NCI-H524 treated with DMSO at 0.1 percent for 48 hours (cell line): ENCODE measurements at places on chromosomes 1 and 21.

DNA sequence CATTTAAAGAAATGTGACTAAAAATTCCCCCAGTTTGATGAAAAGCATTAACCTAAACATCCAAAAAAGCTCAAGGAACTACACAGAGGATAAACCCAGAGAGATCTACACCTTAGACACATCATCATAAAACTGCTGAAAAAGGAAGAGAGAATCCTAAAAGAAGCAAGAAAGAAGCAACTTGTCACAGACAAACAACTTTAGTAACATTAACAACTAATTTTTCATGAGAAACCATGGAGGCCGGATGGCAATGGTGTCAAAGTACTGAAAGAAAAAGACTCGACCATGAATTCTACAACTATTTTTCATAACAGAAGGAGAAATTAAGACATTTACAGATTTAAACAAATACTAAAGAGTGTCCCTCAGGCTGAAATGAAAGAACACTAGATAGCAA, 17.7 kb downstream of the ZNF644 start:
- DNase-seq, result no peak

GRCh38 chr1:95139039-95139438, 21.9 kb downstream of the TLCD4 start:
- no peak for DNase-seq

DNA sequence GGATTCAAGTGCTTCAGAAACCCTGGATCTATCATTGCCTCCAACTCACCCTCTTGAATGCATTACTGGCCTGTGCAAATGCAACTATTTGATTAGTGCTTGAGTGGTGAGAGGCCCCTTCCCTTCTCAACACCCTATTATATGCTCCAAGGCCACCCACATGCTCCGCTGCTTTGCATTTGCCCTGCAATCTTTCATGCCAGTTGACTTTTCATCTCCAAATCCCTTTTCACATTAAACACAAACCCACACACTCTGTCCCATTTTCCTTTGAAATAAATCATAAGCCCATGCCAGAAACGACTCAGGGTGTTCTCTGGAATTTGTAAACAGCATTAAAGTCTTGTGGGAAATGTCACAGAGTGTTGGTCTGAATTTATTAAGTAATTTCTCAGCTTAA, 78.9 kb upstream of the CTTNBP2NL start:
- DNase-seq, result no peak

DNA sequence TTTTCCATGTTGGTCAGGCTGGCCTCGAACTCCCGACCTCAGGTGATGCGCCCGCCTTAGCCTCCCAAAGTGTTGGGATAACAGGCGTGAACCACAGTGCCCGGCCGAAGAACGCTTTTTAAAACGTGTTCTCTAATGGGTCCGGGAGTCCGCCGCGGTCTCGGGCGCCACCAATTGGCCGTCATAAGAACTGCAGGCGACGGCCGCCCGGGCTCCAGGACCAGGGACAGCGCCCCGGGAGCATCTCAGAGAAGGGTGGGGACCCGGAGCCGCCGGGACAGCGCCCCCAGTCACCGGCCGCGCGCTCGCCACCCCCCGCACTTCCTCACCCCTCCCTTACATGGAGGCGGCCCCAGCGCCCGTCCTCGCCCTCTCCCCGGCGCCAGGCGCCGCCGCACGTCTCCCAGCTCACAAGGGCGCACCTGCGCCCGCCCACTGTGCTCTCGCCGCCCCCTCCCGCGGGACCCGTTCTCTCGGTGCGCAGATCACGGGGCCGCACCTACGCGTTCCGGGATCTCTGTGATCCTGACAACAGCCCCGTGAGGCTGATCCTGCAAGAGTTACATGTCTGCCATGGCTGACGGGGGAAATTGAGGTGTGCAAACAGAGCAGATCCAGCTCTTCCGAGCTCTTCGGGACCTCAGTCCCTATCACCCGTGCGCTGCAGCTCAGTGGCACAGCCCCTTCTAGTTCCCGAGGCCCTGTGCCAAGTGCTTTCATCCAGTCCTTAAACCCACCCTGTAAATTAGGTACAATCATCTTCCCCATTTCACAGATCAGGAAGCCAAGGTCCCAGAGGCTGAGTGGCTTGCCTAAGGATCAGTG, 9.8 kb downstream of the RAP1GAP start:
- no peak for DNase-seq

DNA sequence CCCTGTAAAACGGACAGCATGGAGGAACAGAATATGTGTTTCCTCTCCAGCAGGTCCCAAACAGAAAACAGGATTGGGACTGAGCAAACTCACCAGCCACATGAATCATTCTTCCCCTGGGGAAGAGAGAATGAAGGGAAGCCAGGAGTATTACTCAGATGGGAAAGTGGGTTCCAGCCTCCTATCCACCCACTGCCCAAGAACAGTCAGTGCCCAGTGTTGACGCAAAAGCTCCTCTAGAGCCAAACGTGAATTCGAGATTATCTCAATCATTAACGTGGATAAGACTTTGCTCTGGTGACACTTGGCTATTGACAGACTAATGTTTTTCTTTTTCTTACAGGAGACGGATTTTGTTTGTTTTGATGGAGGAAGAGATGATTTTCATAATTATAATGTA, 9.3 kb downstream of the MIA3 start:
- DNase-seq, result no peak

DNA sequence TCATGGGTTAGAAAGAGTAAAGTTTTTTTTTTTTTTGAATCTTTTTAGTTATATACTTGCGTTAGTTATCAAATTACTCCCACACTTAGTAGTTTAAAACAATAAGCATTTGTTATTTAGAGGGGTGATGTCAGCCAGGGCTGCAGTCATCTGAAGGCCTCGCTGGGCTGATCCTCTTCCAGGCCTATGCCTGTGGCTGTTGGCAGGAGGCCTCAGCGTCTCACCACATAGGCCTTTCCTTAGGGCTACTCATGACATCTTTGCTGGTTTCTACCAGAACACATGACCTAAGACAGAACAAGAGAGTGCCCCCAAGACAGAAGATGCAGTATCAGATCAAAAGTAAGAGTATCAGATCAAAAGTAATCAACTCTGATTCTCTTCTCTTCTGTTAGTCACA, 167.4 kb downstream of the HHAT start:
- DNase-seq, result no peak

DNA sequence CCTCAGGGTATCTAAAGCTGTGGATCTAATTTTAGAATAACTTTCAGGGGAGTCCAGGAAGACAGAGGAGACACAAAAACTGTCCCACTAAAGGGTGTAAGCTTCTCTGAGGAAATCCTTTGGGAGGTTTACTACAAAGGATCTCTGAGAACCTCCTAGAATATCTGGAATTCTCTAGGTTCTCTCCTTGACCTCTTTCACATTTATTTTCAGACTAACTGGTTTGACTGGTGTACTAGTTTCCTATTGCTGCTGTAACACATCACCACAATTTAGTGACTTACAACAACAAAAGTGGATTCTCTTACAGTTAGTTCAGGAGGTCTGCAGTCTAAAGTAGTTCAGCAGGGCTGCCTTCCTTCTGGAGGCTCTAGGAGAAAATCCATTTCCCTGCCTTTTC, 175.3 kb upstream of the KIAA0040 start:
- DNase-seq, result no peak

DNA sequence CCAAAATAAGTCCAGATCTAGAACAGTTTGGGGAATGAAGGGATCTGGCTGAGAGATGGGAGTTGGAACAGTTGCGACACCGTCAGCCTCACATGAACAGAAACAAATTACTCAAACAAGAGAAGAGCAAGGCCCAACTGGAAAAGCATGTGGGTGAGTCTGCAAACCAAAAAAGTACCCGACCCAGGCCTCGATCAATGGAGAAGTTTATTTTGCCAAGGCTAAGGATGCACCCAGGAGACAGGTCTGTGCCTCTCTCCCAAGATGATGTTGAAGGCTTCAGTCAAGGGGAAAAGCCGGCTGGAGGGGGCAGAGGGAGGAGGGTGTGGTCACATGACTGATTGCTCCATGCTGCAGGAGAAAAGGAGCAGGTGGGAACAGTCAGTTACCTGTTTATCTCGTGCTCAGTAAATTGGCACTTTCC, 42.3 kb downstream of the KRTAP10-1 start:
- no peak for DNase-seq

DNA sequence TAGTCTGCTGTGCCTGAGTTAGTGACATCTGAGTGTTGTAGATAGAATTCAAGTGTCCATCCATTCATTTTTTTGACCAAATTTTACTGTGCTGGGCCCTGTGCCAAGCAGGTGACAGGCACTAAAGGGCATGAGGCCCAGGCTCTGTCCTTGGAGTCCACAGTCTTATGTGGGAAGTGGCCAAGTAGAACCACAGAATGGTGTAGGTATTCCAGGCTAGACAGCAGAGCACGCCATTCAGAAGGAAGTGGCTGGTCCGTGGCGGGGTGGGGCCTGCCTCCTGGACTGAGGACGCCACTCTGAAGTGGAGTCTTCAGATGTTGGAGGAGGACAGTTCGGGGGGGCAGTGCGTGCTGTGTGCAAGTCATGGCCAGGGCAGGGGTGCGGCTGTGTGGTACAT, 68.9 kb upstream of the ACTL8 start:
- no peak for DNase-seq

DNA sequence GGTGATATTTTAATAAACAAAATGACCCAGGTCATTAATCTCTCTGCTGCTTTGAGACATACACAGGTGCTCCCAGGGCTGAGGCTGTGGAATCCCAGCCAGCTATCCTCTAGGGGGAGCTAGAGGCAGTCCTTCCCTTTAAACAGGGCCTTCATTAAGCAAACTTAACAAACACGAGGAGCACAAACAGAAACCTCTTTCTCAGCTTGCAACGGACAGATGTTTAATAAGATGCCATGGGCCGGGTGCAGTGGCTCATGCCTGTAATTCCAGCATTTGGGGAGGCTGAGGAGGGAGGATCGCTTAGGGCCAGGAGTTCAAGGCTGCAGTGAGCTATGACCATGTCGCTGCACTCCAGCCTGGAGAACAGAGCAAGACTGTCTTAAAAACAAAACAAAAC, 106.7 kb downstream of the HIVEP3 start:
- DNase-seq, result peak; percentile 34

DNA sequence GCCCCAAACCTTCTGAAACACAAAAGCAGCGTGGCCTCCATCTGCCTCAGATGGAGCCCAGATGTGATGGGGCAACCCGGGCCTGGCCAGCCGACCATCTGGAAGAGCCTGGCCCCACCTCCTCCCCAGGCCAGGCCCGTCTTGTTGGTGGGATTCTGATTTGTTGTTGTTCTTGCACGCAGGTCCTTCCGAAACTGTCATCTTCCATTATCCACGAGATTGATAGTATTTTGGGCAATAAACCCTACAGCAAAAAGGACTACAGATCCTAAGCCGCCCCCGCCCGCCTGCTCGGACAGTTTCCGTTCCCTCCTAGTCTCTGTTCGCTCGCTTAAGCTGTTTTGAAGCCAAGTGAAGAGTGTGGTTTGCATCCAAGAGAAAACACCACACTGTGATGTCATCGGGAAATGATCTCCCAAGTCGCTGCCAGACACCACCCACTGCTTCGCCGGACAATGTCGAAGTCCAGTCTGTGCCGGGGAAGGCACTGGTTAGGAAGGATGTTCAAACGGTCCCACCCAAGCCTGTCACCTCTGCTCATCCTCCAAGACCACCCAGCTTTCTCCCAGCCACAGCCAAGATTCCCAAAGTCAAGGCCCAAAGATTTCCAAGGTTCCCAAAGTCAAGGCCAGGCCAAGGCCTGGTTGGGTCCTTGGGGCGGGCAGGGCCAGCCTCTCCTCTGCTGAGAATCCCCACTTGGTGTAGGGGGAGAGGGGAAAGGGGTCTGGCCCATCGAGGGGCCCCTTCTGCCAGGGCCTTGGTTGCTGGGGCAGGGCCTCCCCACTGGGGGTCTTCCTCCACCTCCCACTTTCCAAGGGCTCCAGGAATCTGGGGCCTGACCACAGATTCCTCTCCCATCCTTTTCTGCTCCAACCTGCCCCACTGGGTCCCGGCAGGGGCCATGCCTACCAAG, 52.9 kb downstream of the KCNAB2 start:
- no peak for DNase-seq

- DNase-seq, result no peak
These were observed 677 bp downstream of the AGPAT3 start for GRCh38 chr21:43865540-43866259.

- no peak for DNase-seq
These were observed 12.0 kb upstream of the TTLL10 start for GRCh38 chr1:1161683-1162079.

GRCh38 chr1:100866041-100866900, 28.4 kb downstream of the EXTL2 start:
- DNase-seq, result no peak

GRCh38 chr1:10459184-10459583, 9.4 kb downstream of the CORT start:
- no peak for DNase-seq

- no peak for DNase-seq
These were observed 859 bp upstream of the ERMAP start for GRCh38 chr1:42815941-42816584.

- no peak for DNase-seq
These were observed 114.5 kb downstream of the DSCAM start for GRCh38 chr21:40732253-40733023.

DNA sequence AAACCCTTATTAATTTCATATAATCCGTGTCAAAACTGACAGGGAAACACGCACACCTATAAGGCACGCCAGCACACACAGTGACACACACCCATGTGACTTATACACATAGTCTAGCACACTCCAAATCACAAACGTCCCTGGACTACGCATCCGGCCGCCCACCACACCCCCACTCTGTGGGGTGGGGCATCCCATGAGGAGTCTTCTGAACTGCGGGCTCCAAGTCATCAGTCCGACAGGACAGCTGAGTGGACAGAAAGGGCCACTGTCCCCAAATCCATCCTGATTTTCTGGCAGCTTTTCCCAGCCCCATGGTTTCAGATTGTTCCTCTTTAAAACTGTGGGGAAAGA, 829 bp downstream of the PEA15 start:
- DNase-seq, result no peak

- DNase-seq, result no peak
These were observed 14.2 kb upstream of the TENT5B start for GRCh38 chr1:27026621-27027574.

DNA sequence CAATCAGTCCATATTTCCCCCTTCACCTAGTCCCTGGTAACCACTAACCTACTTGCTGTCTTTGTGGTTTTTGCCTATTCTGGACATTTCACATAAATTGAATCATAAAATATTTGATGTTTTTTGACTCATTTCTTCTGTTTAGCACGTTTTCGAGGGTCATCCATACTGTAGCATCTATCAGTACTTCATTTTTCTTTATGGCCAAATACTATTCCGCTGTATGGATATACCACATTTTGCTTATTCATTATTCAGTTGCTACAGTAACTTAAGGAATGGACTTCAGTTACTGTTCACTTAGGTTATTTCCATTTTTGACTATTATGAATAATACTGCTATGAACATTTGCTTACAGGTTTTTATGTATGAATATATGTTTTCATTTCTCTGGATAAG, 12.3 kb downstream of the PBX1 start:
- no peak for DNase-seq
